NCI-H69 (cell line): ENCODE measurements at places on chromosomes 4 and X.

DNA sequence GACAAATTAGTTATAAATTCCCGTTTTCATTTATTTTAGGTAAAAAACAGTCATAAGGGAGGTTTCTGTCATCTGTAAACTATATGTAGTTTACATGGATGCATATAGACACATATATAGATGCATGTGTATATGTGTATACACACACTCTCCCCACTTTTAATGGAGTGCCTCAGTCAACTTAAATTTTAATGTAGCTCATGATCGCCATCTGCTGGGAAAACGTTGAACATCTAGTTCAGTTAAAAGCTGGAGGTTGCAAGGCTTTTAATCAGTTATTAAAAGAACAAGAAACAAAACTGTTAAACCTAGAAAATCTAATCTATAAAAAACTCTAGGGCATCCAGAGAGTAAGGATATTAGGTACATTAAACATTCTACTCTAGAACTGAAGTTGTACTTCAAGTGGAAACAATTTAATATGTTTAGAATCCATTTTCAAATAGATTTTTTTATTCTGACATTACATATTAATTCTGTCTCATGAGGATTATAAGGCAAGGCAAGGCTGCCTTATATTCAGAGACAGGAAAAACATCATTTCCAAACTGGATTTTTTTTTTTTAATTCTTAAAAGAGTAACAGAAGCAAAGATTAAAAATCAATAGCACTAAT lies 122.6 kb downstream of the SHISA3 start:
- DNase-seq, result peak; percentile 16

GRCh38 chrX:45822124-45822523 lies 621.4 kb upstream of the DIPK2B start:
- no peak for DNase-seq

GRCh38 chrX:100395781-100396180 lies 14.3 kb downstream of the PCDH19 start:
- DNase-seq, result peak; percentile 68

- DNase-seq, result peak; percentile 91
Measured at GRCh38 chrX:152637649-152638442, at the start of gene GABRQ. GABRQ (plus strand) TSS chrX:152637895; CDS start chrX:152638203, 308 bp downstream.

DNA sequence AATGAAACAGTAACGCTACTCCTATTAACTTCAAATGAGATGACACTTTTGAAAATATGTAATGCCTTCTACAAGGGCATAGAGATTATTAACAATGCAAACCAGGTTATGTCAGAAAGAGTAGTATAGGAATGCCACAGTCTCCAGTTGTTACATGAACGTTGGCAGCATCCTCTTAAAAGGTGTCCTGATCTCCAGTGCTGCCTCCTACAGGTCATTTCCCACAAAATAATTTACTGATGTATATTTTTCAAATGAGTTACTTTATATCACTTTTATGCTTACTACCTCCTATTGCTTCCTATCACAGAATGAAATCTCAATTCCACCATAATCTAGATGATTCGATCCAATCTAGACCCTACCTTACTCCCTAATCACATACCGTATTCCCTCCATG lies 195.2 kb upstream of the EPHA5 start:
- DNase-seq, result peak; percentile 27

- DNase-seq, result no peak
Measured at GRCh38 chr4:14125375-14126129, 498.0 kb upstream of the BOD1L1 start.

DNA sequence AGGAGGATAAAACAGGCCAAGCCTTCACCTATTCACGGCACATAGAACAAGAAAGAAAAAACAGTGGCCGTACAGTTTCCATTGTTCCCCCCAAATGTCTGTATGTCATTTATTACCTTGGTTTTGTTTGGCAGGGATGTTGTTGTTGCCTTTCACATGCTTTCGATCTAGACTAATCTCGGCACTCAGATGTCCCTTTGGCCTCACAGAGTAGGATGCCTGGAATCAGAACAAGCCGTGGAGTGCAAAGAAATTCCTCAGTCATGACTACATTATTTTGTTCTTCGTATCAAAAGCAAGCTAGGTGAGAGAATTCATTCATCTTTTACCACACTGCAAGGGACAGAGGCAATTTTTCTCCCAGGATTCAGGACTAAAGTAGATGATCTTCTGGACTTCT lies 106.9 kb downstream of the SMIM20 start:
- DNase-seq, result no peak

DNA sequence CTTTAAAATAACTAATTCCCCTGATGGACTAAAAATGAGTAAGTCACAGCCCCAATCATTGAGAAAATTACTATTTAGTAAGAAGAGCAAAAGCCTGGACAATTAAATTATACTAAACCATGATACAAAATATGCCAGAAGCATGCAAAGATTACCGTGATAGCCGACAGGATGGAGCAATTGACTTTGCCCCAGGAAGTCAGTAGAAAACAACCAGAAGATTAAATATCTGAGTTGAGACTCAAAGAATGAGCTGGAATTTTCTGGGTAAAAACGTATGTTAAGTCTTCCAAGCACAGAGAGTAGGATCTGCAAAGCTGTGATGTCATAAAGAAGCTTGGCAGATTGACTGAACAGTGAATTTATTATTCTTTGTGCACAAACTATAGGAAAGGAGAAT lies 816.1 kb upstream of the TENM3 start:
- DNase-seq, result no peak

DNA sequence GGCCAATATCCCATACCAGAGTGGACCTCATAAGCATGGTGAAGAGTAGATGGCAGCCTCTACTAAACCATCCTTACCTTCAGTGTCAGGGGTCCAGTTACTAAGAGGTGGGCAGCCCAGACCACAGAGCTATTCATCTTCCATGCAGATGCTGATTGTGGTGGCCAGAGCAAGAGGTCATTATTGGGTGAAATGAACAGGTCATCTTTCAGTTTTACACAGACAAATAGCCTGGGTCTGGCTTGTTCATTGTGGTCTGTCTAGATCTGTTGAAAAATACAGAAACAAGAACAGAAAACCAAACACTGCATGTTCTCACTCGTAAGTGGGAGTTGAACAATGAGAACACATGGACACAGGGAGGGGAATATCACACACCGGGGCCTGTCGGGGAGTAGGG lies 71.3 kb downstream of the PAK3 start:
- no peak for DNase-seq

GRCh38 chrX:108000751-108001150 lies 18.6 kb upstream of the TEX13B start:
- DNase-seq, result no peak

GRCh38 chrX:118254611-118255010 lies 91.3 kb upstream of the WDR44 start:
- DNase-seq, result peak; percentile 55

DNA sequence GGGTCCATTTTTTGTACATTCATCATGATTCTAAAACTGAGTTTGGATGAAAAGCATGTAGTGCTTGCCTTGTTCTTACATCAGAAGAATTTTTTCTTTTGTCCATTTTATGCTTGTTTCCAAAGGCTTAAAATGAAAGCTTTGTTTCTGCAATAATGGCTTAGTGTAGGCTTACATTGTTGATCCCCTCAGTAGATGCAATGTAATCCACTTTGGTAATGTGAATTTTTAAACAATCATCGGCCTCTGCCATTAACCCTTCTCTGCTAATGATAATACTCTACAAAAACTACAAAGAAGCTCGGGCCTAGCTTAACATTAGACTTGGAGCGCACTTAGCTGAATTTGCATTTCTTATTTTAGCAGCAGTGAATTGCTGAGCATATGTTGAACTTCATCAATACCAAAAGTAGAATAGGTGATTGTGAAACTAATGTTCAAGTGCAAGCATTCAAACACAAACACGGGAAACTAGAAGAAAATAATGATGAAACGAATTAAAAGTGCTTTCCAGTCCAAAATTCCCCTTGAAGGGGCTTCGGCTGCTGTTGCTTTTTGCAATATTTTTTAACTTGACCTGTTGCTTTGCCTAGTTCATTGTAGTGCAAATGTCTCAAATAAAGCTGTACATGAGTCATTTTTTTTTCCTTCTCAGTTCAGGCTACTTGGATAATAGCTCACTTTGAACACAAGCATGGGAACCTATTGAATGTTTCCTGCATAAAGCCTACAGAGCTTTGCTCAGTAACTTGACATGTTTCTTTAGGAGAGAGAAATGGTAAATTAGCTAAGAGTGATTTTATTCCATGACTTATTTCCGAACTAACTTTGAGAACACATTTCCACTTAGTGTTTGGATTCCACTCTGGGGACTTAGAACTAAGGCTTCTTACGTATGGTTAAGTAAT lies 66.5 kb downstream of the SLIT2 start:
- DNase-seq, result peak; percentile 66

DNA sequence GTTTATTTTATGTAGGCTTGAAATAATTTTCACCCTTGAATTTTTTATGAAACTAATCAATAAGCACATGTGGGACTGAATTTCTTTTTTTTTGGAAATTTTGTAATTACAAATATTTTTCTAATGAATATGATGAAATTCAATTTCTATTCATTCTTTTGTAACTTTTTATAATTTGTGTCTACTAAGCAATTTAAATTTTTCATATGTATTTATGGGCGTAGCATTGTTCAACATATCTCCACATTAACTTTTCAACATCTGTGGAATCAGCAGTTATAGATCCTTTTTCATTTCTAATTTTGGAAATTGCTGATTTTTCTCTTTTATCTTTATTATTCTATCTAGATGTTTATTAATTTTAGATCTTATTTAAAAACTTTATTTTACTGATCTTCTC lies 1320.3 kb downstream of the C4orf33 start:
- no peak for DNase-seq

DNA sequence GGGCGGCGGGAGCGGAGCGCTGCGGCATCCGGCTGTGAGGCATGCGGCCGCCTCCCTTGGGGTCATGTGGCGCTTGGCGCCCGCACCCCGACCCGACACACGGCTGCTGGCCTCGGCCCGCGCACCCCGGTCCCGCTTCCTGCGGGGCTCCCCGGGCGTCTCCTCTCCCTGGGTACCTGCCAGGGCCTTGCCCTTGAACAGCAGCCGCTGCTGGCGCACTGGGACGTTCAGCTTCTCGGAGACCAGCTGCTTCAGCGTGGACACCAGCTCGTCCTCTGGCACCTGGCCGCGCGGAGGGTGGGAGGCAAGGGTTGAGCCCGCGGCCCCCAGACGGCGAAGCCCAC lies 391 bp downstream of the UBL4A start:
- DNase-seq, result peak; percentile 29

GRCh38 chr4:84697615-84698201 lies 114.8 kb downstream of the CDS1 start:
- no peak for DNase-seq

GRCh38 chr4:22712105-22712504 lies 19.4 kb downstream of the GBA3 start:
- no peak for DNase-seq

GRCh38 chr4:185810746-185811508 lies 1.1 kb downstream of the SORBS2 start:
- DNase-seq, result no peak

DNA sequence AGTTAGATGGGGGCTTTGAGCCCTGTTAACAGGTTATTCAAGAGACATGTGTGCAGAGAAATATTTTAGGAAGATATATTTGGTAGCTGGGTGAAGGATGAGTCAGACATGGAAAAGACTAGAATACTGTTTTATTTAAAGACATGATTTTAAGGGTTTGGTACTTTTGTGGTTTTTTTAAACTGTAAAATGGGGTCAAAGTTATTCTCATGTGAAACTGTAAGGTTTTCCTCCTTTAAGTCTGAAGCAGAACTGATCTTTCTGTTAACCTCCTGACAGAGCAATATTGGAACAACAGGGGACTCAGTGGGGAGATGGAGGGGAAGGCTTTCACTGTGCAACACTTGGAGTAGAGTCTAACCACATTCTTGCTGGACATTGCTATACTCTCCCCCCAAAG lies 112.4 kb upstream of the LSM6 start:
- DNase-seq, result no peak

GRCh38 chr4:72553540-72554337 lies 15.3 kb downstream of the ADAMTS3 start:
- DNase-seq, result no peak

- DNase-seq, result peak; percentile 32
Measured at GRCh38 chr4:99024481-99025275, 29.2 kb downstream of the METAP1 start.

DNA sequence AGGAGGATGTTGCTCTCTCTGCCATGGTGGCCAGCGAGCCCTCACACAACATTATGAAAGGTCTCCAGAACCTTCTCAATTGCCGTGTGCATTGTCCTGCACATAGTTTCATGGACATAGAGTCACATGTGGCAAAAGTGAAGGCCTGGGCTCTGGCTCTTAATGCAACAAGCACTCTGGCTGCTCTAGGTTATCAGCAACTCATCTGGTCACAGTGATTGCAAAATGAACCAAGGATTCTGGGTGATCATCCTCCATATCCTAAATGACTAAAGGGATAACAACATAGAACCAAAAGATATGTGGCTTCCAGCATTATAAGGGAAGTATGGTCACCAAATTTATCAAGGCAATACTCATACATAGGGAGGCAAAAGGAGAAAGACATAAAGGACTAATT lies 175.2 kb downstream of the MGST2 start:
- no peak for DNase-seq

- peak; percentile 64 for DNase-seq
Measured at GRCh38 chr4:127400731-127401346, 231.9 kb upstream of the INTU start.

DNA sequence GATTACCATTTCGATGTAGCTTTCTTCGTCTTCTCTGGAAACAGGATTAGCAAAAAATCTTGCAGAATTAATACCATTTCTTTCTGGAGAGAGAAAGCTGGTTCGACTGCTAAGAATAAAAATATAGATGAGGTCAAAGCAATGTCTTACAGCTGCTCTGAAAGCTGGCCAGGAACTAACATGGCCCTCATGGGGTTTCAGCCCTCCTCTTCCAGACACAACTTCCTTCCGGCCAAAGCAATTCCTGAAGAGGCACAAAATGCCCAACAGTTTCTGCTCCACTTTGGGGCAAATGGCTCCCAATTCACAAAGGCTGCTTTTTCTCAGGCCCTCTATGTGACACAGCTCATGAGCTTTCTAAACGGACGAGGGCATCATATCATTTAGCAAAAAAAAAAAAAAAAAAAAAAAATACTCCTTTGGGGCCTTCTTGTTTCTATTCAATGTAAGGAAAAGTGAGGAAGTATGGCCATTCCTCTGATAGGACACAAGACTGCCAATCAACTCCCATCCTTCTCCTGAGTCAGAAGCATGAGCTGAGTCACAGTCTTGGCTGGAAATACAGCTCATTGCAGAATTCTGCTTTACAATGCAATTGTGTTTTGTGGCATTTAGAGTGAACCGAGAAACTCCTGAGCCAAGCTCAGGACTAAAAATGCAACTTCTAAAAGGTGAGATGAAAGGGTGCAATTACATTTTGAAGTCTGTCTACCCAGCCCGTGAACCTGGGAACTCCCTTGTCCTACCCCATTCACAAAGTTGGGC lies 42.7 kb upstream of the CTAG2 start:
- no peak for DNase-seq

GRCh38 chr4:42512226-42512625 lies 114.9 kb downstream of the SHISA3 start:
- DNase-seq, result no peak
